ENCODE measurements at places on chromosomes 5 and 9.

DNA sequence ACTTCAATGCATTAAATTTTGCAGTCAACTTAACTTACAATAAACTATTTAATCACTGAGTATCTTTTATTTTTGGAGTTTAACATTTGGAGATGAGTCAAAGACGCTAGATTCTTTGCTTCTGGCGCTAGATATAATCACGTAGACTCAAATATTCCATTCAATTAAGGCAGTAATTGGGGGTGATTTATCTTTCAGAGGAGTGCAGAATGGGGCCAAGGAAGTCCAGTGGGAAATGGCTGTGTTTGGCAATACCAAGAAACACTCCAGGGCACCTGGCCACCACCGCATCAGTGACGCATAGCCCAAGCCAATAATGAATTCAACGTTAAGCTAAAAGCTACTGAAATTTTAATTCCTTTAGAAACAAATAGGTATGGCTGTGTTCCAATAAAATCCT, 81.2 kb downstream of the PHAX start:
- peak; percentile 59 for DNase-seq

DNA sequence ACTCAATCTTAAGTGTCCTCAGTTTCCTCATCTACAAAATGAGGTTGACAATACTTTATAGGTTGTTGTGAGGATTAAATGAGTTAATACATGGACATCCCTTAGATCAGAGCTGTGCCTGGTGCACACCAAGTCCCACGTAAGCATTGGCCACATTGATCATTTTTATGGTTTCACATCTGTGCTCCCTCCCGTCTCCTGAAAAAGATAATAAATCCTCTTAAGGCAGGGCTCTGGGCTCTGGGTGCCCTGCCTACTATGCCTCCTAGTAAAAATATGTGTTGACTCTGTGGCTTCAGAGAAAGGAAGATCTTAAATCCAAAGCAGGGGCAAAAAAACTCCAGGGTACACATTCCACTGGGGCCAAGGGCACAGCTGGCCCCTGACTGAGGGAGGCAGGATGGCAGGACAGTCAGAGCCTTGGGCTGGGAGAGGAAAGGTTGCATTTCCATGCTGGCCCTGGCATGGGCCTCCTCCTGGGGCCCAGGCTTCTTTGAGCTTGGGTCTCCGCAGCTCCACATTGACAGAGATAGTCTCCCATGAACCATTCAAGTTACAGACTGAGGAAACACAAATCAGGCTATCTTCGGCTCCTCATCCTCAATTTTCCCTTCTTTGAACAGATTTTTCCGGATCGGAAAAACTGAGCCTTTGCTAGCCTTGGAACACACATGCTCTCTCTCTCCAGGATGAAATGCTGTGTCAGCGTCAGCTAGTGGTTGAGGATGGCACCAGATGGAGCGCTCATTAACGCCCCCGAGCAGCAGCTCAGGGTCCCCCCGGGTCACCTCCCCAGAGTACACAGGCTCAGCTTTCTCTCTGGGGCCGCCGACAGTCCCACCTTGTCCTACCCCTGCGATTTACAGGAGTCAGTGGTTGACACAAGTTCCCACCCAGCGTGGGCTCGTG, 22.4 kb upstream of the KIF12 start:
- DNase-seq: no peak

- DNase-seq: no peak
Measured at GRCh38 chr9:7910426-7911020, 110.9 kb upstream of the DMAC1 start.

DNA sequence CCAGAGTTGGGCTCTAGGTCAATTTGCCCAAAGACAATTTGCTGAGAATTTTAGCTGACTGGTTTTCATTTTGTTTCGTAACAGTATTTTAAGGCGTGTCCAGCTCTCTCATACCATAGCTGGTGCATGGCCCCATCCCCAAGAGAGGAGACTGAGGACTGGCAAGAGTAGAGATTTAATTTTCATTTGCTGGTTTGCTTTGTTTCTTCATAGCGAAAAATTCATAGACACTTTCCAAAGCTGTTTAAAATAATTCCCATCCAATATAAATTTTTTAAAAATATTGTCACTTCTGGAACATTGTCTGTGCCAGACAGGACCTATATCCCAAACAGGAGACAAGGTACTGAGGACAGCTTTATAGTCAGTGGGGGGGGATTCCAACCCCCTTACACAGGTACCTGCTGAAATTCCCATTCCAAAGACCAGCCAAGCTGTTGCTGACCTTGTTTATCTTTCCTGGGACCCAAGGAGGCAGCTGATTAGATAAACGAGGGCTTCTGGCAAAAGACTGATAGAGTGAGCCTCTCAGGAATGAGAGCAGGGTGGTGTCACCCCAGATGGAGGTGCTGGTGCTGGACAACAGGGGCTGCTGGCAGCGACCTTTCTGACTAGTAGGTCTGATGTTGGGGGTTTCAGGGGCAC, 6.8 kb upstream of the ANGPTL2 start:
- peak; percentile 50 for DNase-seq

GRCh38 chr5:53549792-53550191, 10.6 kb upstream of the NDUFS4 start:
- no peak for DNase-seq

DNA sequence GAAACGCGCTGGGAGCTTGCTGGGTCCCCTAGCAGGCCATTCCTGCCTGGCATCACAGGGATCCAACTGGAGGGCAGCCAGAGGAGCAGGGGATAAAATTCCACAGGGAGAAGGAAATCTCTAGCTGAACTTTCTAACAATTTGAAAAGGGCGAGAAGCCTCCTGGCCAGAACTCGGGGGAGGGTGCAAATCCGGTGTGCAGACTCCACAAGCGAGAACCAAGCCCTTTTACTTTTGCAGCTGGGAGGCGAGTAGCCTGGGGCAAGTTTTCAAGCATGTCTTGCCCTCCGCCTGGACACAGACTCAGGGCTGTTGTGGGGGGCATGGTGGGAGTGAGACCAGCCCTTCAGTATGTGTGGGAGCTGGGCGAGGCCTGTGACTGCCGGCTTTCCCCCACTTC, 14.3 kb upstream of the POU5F2 start:
- DNase-seq: no peak

- DNase-seq: no peak
Measured at GRCh38 chr5:175393897-175394296, 50.1 kb downstream of the DRD1 start.

DNA sequence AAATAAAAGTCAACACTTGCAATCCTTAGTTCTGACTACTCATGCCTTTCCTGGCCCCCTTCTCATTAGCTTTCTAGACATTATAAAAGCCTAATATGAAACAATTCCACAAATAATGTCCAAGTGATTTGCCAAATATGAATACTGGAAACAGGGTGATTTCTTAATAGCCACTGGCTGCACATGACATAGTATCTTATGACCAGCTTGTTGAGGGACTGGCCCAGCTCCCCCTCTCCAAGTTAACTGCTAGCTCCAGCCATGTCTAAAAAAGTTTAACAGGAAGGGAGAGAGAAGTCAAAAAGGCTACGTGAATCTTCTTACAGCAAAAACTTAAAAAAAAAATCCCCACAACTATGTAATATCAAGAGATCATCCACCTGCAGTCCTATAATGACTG, 1.5 kb downstream of the CERT1 start:
- DNase-seq: peak; percentile 52

DNA sequence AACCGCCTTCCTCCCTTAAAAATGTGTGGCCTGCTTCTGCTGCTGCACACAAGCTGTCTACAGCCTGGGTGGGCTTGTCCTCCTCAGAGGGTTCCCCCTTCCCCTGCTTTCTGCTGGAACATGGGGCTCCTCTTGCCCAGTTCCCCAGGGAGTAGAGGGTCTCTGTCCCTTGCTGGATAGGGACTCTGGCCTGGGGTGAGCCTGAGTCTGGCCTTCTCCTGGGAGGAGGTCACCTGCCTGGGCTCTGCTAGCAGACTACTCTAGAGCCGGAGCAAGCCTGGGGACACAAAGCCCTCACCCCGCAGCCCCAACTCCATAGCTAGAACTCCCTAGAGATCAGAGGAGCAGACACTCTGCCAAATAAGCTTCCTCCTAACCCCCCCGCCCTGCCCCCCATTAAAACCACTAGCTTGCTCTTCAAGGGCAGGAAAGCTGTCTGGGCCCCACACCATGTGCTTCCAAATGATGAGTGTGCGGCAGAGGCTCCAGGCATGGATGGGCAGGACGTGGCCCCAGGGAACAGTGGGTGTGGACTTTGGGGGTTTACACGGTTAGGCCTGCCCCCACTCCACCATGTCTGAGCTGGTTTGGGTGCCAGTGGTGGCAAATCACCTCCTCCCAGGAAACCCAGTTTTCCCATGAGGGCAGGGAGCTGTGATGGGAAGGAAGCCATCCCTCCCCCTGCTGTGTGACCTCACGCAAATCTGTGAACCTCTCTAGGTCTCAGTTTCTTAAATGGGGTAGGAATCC, 10.0 kb downstream of the TCF7 start:
- peak; percentile 87 for DNase-seq

DNA sequence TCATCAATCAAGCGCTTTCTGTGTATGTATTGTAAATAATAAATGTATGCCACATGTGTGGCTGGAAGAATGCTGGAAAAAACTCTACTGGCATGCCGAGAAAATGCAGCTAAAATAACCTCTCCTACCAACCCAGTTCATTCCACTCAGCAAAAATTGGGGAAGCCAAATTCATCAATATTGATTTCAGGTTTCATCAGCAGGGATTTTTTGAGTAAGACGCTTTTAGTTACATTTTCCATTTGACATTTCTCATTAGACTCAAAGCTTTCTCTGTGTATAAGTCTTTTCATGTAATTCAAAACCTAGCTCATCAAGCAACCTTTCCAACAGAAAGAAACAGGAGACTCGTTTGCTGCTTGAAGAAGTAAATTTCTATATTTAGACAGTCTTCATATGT, 338.1 kb downstream of the DMRT2 start:
- DNase-seq: no peak

Data from AG10803 (cell line).